CD4-positive, alpha-beta T cell treated with Interleukin-17A for 4 hours (primary cell): ENCODE measurements at places on chromosomes 12 and 14.
A peak's percentile ranks its signal among the peaks of the same experiment; 100 is the strongest.

GRCh38 chr14:35121026-35121886, 534 bp downstream of the PPP2R3C start:
- DNase-seq = peak; percentile 15

DNA sequence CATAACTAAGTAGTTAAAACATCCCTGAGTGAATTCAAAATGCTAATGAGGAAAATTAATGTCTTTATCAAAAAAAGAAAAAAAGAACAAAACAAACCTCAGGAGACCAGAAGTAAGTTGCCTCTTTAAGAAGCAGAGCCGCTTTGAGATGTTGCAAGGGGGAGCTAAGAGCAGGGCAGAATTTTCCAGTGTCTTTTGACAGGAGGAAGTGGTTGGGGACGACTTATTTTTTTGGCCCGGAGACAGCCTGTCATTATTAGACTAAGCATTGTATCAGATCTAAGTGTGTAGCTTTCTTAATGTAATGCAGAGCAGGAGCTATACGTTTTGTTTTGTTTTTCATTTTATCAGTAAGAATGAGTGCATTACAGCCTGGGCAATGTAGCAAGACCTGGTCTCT, 206.6 kb downstream of the CACNA1C start:
- DNase-seq = no peak

- no peak for DNase-seq
These were observed 25.6 kb downstream of the PXN start for GRCh38 chr12:120239776-120240494.

DNA sequence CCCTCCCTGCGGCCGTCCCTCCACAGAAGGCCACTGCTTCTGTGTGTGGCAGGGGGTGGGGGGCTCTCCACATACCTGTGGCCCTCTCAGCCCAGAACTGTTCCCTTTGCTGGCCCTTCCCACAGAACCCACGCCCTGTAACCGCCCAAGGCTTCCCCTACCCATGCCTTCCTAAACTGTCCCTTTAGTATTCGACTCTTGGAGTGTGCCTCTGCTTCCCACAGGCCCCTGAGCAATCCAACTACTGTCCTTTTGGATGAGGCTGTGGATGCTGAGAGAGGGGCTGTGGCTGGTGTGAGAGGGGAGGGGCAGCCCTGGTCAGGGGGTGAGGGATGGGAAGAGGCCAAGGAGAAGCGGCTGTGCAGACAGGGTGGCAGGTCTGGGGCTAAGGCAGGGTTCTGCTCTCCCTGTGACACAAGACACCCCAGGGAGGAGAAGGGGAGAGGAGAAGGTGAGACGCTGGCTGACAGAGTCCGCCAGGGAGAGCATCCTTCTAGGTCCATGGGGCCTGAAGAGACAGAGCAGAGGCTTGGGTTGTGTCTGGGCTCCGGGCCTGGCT, 46.0 kb downstream of the DLK1 start:
- no peak for DNase-seq

GRCh38 chr14:72439707-72440106, 454.2 kb downstream of the DPF3 start:
- DNase-seq = no peak

- DNase-seq = no peak
These were observed 7.1 kb downstream of the RAPGEF3 start for GRCh38 chr12:47751561-47751960.

GRCh38 chr12:64780531-64781279, 21.5 kb upstream of the GNS start:
- peak; percentile 18 for DNase-seq

- peak; percentile 63 for DNase-seq
These were observed 17.4 kb upstream of the GALNT16 start for GRCh38 chr14:69242311-69243224.

GRCh38 chr12:108144080-108144479, 15.0 kb downstream of the WSCD2 start:
- DNase-seq = no peak

DNA sequence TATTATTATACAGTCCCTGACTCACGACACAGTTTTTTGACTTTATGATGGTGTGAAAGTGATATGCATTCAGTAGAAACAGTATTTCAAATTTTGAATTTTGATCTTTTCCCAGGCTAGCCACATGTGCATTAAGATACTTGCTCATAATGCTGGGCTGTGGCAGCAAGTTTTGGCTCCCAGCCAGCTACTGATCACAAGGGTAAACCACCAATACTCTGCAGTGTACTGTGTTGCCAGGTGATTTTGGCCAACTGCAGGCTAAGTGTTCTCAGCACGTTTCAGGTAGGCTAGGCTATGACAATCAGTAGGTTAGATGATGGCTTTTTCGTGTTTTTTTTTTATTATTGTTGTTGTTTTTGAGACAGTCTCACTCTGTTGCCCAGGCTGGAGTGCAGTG, 69.4 kb upstream of the ACTN1 start:
- peak; percentile 56 for DNase-seq

DNA sequence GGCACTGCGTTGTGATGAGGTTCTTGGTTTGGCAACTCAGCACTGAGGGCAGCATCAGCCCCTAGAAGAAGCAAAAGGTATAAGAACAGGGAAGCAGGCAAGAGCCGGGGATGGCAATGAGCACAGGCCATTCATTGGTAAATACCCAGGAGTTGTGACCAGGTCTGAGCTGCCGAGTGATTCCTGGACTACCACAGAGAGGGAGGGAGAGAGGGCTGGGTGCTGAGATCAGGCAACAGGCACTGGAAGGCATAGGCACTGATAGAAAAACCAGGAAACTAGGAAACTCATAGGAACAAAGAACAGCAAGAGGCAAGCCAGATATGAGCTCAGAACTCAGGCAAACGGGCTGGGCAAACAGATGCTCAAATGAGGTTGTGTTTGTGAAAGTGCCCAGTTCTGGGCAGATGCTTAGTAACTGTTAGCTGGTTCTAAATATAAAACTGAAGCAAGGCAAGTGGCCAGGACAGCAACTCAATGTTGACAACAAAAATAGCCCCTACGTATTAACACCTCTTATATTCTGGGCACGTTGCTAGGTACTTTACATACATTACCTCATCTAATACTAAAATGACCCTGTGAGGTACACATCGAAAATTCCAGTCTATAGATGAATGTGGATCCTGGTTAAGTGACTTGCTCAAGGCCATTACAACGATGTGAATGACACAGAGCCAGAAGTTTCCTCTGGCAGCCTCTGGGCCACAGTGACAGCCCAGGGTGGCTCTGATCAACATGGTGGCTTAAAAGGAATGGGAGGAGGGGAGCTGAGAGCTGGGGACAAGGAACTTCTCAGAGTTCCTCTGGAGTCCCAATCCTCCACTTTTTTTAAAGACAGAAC, 121.1 kb downstream of the PRMT8 start:
- DNase-seq = no peak

- DNase-seq = no peak
These were observed 105.5 kb downstream of the SOX5 start for GRCh38 chr12:23843958-23844357.

DNA sequence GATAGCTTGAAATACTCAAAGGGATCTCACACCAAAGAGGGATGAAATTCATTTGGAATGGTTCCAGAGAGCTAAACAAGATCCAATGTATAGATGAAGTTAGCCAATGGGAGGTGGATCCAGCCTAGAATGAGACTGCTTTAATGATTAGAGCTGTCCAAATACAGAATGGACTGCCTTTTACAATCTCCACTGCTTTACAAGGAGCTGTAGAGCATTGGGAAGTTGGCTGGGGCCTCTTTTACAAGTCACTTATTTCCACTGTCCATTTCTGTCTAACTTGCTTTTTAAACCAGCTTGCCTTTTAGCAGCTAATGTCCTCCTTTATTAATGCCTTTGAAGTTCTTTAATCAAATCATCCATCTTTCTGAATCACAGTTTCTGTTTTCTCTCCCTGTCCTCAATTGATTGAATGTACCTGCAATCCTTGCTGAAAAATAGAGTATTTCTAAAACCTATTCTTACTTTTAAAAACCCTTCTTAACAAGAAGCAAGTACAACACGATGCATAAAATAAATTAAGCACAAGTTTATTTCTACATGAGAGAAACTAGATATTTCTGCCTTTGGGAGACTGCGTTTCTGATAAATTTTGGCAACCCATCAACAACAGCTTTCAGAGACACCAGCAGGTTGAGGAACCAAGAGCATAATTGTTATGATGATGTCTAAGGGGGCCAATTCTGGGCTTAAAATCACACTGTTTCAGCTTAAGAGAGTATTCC, 3.4 kb upstream of the ATP2A2 start:
- no peak for DNase-seq

GRCh38 chr14:100065111-100065871, at the start of gene EVL:
Gene EVL (plus strand): TSS chr14:100065422. CDS start chr14:100065501, 79 bp downstream.
- DNase-seq = peak; percentile 88

DNA sequence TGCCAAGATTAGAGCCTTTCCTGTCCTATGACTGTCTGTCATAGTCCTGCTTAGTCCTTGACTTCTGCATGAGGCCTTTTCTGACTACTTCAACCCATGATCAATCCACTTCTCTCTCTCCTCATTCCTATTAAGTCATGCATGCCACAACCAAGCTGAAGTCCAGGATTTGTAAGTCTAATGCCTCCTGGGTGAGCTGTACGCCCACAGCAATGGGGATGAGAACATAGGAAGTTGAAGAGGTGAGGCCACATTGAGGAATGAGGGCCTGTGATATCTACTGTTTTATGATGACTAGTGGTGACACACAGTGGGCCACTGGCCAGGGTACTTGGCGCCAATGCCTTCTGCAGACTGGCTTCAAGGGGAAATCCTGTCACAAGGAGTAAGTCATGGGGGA, 994.1 kb upstream of the TMEM132C start:
- DNase-seq = no peak

- DNase-seq = no peak
These were observed 271.3 kb downstream of the ZFP36L1 start for GRCh38 chr14:68521557-68521901.

- DNase-seq = no peak
These were observed 4.9 kb downstream of the NCKAP5L start for GRCh38 chr12:49823350-49823749.

DNA sequence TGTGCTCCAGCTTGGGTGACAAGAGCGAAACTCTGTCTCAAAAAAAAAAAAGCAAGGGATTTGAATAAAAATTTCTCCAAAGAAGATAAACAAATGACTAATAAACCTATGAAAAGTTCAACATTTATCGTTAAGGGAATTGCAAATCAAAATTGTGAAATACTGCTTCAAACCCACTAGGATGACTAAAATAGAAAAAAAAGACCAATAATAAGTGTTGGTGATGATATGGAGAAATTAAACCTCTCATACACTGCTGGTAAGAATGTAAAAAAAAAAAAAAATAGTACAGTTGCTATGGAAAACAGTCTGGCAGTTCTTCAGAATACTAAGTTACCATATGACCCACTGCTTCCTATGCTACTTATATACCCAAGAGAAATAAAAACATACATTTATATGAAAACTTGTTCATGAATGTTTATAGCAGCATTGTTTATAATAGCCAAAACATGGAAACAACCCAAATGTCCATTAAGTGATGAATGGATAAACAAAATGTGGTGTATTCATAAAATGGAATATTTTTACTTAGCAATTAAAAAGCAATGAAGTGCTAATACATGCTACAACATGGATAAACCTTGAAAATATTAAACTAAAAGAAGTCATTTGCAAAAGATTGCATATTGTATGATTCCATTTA, 39.4 kb upstream of the TMPRSS12 start:
- no peak for DNase-seq

DNA sequence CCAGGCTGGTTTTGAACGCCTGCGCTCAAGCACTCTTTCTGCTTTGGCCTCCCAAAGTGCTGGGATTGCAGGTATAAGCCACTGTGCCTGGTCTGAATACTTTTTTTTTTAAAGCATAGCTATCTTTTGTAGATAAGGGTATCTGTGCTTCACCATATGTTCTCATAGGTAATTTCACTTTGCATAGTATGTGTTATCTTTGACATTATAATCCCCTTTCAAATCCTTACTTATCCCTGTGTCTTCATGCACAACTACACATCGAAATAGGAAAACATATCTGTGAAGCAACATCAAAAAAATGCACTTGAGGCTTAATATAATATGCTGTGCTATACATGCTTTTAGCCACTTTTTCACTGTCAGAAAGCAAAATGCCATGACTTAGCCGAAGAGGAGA, 94.1 kb downstream of the SLC35F4 start:
- DNase-seq = no peak

- DNase-seq = no peak
These were observed 159.8 kb downstream of the RPAP3 start for GRCh38 chr12:47545938-47546609.

DNA sequence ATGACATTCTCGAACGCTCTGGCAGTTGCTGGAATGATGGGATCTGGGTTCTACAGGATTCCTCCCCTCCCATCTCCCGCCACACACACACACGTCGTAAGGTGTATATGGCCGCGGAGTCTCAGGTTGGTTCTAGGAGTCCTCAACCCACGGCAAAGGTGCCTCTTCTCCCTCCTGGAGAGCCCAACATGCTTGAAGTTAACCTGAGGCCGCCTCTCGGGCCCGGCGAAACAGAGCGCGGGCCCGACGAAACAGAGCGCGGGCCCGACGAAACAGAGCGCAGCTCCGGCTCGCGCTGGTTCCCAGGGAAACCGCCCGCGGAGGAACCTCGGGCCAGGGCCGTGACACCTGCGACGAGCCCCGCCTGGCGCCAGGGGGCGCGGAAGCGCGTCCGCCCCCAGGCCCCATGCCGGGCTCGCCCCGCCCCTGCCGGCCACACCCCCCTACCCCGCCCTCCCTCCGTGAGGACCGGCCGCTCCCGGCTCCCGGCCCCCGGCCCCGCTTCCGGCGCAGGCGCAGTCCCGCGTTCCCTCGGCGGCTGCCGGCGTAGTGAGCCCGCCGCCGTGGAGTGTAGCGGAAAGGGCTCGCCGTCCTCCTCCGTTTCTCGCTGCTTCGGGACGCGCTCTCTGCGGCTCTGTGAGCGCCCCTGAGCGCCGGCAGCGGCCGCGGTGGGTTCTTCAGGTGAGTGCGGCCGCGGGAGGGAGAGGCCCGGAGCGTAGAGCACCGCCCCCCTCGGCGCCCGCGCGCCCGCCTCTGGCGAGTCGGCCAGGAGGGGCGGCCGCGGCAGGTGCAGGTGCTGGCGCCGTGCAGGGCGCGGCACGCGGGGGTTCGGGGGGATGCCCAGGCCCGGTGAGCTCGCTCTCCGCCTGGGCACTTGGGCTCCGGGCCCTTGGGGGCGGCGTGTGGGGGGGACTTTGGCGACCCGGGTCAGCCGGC, at the start of gene RAB3IP:
Gene RAB3IP (plus strand): TSS at position 510 of the 936 bp plus-strand sequence. CDS start 16,549 bp downstream, outside the sequence.
- DNase-seq = peak; percentile 98
